ENCODE measurements at places on chromosomes 7 and 10. TPM values are rescaled to one million over a fixed set of nuclear protein-coding genes. Genes with fewer than 3 reads are reported as not detected.

- DNase-seq: no peak
Observed at GRCh38 chr10:73781548-73781878, 335 bp upstream of the CHCHD1 start.

DNA sequence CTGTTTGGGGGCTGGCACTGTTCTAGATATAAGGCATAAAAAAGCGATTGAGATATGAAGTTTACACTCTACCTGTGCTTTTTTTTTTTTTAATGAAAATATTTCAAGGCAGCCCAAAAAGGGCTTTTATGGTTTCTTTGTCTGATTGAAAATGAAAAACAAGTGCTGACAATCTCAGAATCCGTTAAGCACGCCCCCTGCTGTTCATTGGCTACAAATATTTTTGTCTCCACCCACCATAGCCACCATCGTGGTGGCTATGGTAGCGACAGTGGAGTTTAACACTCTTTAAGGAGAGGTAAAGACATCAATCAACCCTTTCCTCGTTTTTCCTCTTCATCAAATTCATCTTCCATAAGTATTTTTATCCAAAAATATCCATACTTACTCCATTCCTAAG lies 94.2 kb downstream of the CD36 start:
- no peak for DNase-seq

GRCh38 chr10:70125918-70126552 lies 6.6 kb downstream of the AIFM2 start:
- DNase-seq: no peak

The RAPGEF5 gene
- total RNA-seq: 19.4 TPM

The ANLN gene
- 9.0 TPM for total RNA-seq

DNA sequence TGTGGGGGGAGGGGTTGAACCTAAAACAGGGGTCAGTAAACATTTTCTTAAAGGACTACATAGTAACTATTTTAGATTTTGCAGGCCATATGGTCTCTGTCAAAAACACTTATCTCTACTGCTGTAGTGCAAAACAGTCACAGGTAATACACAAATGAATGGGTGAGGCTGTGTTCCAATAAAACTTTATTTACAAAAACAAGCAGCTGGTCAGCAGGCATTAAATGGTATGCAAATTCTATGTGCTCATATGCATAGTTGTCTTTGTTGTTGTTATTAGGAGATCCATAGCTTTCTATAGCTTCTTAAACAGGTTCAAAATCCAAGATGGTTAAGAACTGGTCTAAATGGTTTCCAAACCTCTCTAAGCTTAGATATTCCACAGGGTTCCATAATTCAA lies 302.6 kb downstream of the RNLS start:
- no peak for DNase-seq

DNA sequence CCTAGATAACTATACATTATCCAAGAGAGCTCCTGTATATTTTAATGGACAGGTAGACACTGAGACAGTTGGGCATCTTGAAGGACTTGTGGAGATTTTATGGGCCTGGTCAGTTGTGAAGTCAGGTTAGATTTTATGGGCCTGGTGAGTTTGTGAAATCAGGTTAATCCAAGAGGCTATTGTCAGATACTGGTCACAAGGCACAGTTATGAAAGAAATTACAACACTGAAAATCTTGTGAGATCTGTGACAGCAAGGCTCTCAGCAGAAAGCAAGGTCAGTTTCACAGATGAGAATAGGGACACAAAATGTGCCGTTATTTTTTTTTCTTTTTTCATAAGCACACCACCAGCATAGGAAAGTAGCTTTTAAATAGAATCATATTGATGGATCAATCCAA lies 167.6 kb downstream of the VTI1A start:
- no peak for DNase-seq

DNA sequence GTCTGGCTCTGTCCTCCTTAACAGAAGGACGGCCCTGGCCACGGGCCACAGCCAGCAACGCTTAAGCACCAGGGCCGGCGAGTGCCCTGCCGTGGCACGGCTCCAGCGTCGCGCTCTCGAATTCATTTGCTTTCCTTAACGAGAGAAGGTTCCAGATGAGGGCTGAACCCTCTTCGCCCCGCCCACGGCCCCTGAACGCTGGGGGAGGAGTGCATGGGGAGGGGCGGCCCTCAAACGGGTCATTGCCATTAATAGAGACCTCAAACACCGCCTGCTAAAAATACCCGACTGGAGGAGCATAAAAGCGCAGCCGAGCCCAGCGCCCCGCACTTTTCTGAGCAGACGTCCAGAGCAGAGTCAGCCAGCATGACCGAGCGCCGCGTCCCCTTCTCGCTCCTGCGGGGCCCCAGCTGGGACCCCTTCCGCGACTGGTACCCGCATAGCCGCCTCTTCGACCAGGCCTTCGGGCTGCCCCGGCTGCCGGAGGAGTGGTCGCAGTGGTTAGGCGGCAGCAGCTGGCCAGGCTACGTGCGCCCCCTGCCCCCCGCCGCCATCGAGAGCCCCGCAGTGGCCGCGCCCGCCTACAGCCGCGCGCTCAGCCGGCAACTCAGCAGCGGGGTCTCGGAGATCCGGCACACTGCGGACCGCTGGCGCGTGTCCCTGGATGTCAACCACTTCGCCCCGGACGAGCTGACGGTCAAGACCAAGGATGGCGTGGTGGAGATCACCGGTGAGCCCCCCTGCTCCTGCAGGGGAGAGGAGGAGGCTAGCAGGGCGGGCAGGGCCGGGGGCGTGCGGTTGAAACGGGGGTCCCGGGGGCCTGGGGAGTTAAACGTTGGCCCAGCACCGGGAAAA lies at the start of gene HSPB1:
Gene HSPB1, plus strand, starts transcription at position 327 of the 855 bp plus-strand sequence. Its CDS starts 40 bp downstream, at position 367.
- peak; percentile 98 for DNase-seq

DNA sequence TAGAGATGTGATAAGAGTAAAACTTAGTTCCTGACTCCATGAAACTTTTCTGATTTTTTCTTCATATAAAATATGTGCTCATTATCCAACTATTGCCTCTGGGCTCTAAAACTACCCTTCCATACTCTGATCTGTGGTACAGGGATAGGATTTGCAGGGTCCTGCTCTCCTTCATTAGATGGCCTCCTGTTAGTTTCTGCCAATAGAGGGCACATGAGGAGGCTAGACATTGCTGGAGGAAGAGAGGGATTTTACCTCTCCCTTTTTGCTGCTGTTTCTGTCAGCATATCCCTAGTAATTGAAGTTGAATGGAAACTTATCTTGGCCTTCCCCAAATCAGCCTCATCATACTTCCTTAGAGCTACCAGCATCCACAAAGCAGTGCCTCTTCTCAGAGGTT lies 269.4 kb downstream of the NXPH1 start:
- DNase-seq: no peak

DNA sequence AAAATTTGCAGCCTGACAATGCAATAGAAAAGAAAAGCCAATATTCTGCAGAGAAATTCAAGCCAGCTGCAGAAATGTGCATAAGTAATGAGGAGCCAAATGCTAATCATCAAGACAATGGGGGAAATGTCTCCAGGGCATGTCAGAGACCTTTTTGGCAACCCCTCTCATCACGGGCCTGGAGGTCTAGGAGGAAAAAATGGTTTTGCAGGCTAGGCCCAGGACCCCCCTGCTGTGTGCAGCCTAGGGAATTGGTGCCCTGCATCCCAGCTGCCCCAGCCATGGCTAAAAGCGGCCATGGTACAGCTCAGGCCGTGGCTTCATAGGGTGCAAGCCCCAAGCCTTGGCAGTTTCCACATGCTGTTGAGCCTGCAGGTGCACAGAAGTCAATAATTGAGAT lies 72.5 kb upstream of the NME8 start:
- DNase-seq: no peak

- no peak for DNase-seq
Observed at GRCh38 chr10:118844731-118845521, 90.2 kb upstream of the CACUL1 start.

GRCh38 chr10:95860166-95860940 lies 47.4 kb upstream of the CC2D2B start:
- no peak for DNase-seq

DNA sequence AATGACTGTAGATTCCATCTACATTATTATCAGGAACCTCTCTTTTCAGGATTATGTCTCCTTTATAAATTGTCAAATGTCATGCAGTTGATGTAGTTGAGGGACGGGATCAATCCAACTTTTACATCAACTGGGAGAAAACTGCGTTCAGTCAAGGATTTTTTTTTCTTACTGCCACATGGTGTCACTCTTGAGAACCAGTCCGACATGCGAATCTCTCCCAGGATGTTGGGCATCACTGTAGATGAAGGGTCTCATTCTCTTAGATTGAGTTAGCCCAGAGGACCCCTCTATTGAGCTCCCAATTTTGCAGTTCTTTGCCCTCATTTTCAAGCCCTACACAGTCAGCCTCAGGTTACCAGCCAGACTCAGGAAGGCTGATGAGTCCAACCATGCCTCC lies 120.3 kb upstream of the PTPRZ1 start:
- DNase-seq: no peak

GRCh38 chr7:18520450-18521235 lies 25.1 kb downstream of the HDAC9 start:
- DNase-seq: no peak

GRCh38 chr7:69250958-69251357 lies 347.3 kb upstream of the AUTS2 start:
- no peak for DNase-seq

DNA sequence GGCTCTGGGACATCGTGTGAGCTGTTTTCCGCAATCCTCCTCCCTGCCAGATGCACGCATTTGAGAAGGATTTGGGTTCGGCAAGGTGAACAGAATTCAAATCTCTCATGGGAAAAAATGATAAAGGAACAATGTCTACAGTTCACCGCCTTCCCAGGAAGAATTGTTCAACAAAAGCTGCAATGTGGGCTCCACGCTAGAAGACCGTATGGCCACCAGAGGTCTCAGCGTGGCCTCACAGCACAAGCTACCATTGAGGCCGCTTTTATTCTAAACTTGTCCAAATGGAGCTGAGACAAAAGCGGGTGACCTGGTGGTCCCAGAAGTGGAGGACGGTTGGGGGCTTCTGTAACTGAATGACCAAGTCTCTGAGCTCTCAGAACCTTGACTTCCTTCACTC lies 733.1 kb downstream of the PARD3 start:
- DNase-seq: no peak

The COL17A1 gene
- total RNA-seq: 0.26 TPM

- no peak for DNase-seq
Observed at GRCh38 chr10:83585686-83586085, 553.6 kb upstream of the GHITM start.

The PCGF6 gene
- 10.4 TPM for total RNA-seq

The SUMF2 gene
- total RNA-seq: 54.9 TPM

DNA sequence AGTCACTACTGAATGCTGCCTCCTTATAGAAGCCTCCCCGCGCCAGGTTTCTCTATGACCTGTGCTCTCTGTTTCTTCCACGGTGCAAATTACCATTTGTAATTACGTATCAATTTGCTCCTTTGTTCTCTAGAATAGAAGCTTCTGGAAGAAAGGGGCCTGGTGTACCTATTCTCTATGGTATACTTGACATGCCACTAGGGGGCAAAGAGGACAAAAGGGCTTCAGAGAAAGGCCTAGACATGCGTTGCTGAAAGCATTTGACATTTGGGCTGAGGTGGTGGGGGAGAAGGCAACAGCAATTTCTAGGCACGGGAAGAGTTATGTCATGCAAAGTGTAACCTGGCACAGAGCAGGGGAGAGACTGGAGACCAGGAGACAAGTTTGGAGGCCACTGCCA lies 148.7 kb downstream of the WDR11 start:
- DNase-seq: no peak

- peak; percentile 30 for DNase-seq
Observed at GRCh38 chr10:49107111-49107886, 8.0 kb downstream of the VSTM4 start.

All from right atrium auricular region (tissue), 2 donors.